Stimulated activated CD8-positive, alpha-beta memory T cell treated with anti-CD3 and anti-CD28 coated beads, Interleukin-15, amount 100 ng/mL, for 4 hours (primary cell): ENCODE measurements at places on chromosomes 4 and X.
A peak's percentile ranks its signal among the peaks of the same experiment; 100 is the strongest.

DNA sequence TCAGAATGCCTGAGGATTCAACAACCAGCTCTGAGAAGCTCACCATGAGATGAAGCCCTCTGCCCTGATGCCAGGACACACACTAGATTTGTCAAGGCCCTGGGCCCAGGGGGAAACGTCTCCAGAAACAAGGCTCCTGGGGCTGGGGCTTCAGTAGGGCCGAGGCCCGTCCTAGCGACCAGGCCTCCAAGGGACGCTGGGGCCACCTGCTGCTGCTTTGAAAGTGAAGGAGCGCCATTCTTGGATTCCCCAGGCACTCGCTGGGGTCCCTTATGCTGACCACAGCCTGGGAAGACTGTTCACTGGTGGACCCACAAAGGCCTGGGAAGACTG, 23.9 kb downstream of the PDE6B start:
- DNase-seq = no peak

GRCh38 chr4:182429896-182430295, 186.7 kb downstream of the TENM3 start:
- DNase-seq = no peak

GRCh38 chrX:115562480-115562847, 1.5 kb downstream of the PLS3 start:
- DNase-seq = no peak

DNA sequence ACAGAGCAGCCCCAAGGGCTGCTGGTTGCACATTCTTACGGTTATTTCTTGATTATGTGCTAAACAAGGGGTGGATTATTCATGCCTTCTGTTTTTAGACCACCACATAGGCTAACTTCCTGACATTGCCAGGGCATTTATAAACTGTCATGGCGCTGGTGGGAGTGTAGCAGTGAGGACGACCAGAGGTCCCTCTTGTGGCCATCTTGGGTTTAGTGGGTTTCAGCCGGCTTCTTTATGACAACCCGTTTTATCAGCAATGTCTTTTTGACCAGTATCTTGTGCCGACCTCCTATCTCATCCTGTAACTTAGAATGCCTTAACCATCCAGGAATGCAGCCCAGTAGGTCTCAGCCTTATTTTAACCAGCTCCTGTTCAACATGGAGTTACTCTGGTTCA, 212.4 kb upstream of the GRID2 start:
- DNase-seq = no peak

DNA sequence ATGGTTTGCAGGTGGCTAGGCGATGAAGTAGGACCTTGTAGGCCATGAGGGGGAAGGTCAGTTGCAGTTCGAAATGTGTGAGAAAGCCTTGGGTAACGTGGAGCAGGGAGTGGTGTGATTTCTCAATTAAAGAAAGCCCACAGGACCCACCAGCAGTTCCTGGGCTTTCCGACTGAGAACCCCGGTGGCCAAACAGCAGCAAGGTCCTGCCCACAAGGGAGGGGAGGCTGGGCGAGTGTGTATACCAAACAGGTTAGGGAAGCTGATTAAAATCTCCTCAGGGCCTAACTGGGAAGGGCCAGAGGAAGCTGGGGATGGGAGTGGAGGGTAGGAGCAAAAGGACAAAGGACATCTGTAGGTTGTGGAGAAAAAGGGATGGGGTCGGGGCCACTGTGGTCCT, 2.4 kb downstream of the ATP6AP1 start:
- DNase-seq = no peak

DNA sequence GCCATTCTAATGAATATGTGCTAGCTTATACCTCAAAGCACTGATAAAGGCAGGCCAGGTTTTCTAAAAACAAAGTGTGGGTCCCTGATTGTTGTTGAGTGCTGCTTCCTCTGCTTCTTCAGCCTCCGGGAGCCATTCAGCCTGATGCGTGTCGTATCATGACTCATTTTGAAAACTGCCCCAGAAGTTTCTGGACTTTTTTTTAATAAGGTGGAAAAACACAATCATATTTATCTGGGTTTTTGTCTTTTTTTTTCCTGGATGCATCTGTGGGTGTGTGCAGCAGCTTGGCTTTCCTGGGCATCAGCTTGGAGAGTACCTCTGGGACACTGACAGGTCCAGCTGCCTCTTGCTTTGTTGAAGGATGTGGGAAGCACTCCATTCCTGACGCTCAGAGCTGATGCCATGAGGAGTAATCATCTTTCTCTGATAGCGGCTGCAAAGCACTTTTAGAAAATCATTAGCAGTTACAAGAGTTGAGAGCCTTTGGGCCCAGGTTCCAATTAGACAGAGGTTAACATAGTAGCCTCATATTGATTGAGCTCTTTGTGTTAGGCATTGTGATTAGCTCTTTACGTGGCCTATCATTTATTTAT, 66.9 kb downstream of the PARM1 start:
- DNase-seq = no peak

GRCh38 chr4:153265306-153266047, 61.2 kb downstream of the TRIM2 start:
- DNase-seq = no peak

DNA sequence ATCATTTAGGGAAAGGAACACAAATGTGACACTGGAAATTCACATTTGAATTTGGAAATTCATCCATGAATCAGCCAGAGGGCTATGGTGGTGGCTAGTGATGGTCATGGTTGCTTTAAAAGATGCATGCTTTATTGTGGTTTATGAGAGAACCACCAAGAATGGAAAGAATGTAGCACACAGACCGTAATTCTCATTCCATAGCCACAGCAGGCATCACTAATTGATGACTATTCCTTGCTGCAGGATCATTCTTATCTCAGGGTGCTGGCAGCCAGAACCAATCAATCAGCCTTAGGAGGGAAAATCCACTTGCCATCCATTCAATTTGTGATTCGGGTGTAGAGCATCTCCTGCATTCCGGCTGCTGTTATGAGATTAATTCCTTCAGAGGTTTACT, 115.6 kb downstream of the DHRSX start:
- DNase-seq = no peak

DNA sequence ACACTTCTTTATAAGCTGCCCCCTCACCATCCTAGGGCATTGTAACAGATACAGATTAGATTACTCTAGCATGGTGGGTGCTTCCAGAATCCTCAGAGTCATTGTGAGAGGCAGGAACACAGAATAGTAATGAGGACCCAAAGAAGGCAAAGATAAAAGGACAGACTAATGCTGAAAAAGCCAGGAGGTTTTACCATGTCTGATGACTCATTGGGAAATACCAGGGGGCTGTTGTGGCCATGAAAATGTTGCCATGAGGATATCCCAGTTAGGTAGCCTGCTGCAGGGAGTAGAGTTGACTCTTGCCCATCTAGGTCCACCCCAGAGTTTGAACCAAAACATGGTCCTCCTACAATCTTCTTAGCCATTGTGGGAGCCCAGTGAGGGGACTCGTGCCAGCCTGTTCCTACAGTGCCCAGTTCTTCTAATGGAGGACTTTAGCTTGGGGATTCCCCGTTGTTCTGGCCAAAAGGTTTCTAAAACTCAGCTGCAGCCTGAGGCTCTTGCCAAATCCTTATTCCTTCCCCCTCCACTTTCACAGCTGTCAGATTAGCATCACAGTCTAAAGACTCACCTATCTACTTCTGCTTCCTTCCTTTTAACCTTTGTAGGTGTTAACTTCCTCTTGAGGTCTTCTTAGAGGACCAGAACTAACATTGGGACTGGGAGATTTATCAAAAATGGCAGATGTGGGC, 586.0 kb upstream of the AADAT start:
- DNase-seq = no peak

GRCh38 chr4:167987285-167987684, 105.1 kb upstream of the ANXA10 start:
- DNase-seq = no peak

GRCh38 chr4:26197018-26197779, 123.6 kb upstream of the RBPJ start:
- DNase-seq = peak; percentile 47

- DNase-seq = no peak
These were observed 570.3 kb downstream of the RAPGEF2 start for GRCh38 chr4:159673221-159673620.

- DNase-seq = no peak
These were observed 508.2 kb upstream of the ATOH1 start for GRCh38 chr4:93320356-93320755.

DNA sequence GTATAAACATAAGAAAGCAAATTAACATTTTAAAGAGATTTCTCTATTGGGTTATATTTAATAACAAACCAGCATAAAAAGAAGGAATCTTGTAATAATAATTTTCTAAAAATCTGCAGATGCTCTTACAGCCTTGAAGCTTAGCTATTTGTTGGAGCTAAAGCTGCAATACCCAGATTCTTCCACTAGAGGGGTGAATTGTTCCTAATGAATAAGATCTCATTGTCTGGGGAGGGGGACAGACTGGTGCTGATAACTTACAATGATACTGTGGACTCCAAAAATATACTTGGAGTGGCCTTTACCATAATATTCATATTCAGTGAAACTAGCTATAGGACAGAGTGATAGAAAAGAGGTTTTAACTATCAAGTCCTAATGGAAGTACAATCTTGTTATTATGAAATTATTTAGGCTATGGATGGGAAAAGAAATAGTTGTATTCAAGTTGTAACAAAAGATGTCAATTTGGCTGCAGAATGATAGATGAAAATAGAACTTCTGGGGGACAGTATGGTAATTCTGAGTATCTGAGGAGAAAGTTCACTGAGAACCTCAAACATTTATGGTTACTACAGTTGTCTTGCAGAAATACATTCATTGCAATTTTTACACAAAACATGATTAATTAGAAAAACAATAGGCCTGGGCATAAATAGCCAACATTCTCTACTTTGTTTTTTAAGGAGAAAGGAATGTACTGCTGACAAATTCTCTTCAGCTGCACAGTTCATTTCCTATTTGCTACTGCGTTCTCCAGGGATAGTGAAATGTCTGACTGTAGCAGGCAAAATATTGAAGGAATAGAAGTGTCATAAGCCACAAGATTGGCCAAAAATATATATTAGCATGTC, 443.3 kb downstream of the GBA3 start:
- DNase-seq = no peak

DNA sequence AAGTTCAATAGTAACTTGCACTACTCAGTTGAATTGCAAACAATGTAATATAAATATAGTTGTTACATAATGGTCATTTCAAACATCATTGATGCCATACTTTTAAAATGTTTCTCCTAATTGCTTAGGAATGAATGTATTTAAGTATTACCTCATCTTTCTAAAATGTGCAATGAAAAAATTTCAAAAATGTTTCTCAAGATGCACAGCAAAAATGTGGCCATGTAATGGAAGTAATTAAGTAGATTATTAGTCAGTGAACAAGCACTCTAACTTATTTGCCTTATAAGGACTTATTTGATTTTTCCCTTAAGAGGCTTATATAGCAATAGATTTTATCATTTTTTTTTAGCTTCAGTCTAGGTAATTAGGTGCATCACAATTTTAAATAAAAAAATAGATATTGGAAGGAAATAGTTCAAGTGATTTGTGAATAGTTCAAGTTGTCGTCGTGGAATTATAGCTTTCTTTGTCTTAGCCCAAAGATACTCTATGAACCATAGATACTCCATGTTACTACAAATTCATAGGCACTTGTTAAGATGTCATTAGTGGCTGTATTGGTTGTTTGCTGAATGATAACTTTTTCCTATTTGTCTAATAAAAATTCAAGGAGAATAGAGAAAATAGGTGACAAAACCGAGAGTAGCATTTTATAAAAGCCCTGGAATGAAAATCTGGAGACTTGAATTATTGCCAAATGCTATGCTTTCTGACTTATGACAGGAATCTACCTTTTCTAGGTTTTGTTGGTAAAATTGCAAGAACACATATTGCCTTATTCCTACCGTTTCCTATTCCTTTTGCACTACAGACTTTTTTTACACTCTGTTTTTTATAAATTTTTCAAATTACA, 118.5 kb downstream of the TLL1 start:
- no peak for DNase-seq

DNA sequence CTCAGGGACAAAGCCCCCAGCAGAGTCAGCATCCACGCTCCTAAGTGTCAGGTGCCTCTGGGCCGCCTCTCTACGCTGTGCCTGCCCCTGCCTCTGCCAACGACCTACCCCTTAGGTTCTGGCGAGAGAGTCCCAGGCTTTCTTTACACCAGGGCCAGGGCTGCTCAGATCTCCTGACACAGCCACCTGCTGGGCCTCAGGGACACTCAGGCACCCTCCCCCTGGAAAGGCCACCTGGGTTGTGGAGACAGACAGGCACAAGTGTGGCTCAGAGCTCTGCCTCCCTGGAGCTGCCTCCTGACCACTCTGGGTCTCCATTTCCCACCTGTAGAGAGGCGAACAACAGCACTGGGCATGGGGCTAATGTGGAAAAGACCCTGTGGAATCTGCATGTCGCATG, 90.0 kb upstream of the ADRA2C start:
- DNase-seq = no peak

GRCh38 chr4:128707864-128708263, 101.6 kb upstream of the JADE1 start:
- no peak for DNase-seq

GRCh38 chr4:57194068-57194611, 84.0 kb upstream of the IGFBP7 start:
- no peak for DNase-seq

DNA sequence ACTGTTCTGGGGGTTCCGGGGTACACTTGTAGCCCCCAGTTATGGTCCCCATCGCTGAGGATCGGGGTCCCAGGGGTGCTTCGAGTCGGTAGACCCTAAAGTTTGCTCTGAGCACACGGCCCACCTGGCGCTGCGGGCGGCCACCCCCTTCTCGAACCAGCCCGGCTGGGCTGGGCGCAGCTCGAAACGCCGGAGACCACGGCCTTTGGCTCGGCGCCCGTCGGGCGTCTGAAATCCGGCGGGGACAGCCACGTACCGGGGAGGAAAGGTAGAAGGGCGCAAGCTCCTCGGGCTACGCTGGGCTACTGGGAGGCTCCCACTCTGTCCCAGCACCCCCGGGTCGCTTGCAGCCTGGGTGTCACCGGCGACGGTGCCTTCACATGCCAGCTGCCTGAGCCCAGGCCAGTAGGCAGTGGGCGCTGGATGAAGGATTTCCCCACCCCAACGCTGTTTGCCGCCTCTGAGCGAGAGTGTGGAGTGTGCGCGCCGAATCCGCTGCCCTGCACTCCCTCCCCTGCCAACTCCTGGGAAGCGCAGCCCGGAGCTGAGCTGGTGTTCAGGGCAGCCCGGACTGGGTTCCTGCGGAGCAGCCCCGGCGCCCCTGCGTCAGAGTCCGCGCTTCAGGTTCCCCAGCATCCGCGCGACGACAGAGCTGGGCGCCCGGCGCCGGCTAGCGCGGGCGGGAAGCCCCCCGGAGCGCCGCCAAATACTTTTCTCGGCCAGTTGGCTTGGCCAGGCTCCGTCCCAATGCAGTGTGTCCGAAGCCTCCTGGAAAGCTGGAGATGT, 637 bp downstream of the MAMLD1 start:
- no peak for DNase-seq

GRCh38 chr4:83285055-83285407, 433 bp upstream of the COQ2 start:
- no peak for DNase-seq

- no peak for DNase-seq
These were observed 82.1 kb downstream of the TASL start for GRCh38 chrX:30495468-30495867.

DNA sequence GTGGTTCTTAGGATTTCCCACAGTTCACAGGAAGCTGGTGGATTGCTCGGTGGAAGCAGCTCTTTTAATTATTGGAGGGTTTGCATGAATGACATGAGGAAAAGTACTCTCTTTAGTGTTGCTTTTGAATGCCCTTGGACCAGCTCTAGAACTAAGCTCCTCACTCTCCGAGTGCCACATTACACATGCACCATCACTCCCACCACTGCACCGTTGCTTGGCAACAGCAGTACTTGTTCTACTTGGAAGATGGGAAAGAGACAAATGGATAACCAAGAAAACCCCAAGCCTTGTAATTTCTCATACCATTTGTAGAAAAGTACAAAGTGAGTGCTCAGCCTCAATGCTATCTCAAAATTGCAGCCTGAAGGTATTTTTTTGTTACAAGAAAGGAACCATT, 620.2 kb upstream of the BOD1L1 start:
- no peak for DNase-seq
